Neural progenitor cell (in vitro differentiated cells): ENCODE measurements at places on chromosomes 7 and 10.

GRCh38 chr7:5232485-5232837 is 42.4 kb downstream of the WIPI2 start:
- no peak for DNase-seq

- no peak for DNase-seq
Measured at GRCh38 chr10:58373442-58373827, 11.8 kb upstream of the TFAM start.

GRCh38 chr7:30646154-30646553 is 36.1 kb downstream of the CRHR2 start:
- DNase-seq: no peak

- DNase-seq: no peak
Measured at GRCh38 chr7:98930464-98930863, 52.1 kb downstream of the TRRAP start.

GRCh38 chr7:14691597-14692203 is 210.9 kb downstream of the DGKB start:
- peak; percentile 68 for DNase-seq

DNA sequence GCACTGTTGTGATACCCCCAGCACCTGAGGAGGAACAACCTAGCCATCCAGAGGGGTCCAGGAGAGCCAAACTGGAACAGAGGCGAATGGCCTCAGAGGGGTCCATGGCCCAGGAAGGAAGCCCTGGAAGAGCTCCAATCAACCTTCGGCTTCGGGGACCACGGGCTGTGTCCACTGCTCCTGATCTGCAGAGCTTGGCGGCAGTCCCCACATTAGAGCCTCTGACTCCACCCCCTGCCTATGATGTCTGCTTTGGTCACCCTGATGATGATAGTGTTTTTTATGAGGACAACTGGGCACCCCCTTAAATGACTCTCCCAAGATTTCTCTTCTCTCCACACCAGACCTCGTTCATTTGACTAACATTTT is 1.6 kb upstream of the CASP2 start:
- DNase-seq: no peak

GRCh38 chr7:143216151-143216550 is 5.7 kb upstream of the TAS2R40 start:
- DNase-seq: no peak

GRCh38 chr10:31759799-31760626 is 168.6 kb downstream of the ARHGAP12 start:
- DNase-seq: peak; percentile 99

- DNase-seq: no peak
Measured at GRCh38 chr10:76433161-76434005, 1002.0 kb downstream of the LRMDA start.

DNA sequence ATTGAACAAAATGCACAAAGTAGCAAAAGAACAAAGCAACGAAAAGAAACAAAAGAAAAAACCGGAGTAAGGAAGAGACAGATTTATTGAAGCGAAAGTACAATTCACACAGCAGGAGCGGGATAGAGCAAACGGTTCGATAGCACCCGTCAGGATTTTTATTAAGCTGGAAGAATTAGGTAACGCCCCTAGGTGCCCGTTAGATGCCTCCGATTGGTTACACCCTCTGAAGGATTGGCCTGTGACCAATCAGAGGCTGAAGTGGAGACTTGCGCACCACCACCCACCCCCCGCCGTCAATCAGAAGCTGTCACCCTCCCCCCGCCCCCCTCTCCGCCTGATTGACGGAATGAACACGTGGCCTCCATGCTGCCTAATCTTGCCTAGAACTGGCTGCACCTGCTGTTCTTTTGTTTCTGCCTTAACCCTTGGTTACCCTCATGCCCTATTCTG is 16.8 kb downstream of the OCM2 start:
- peak; percentile 87 for DNase-seq

GRCh38 chr10:95513941-95514392 is 47.2 kb downstream of the SORBS1 start:
- no peak for DNase-seq

DNA sequence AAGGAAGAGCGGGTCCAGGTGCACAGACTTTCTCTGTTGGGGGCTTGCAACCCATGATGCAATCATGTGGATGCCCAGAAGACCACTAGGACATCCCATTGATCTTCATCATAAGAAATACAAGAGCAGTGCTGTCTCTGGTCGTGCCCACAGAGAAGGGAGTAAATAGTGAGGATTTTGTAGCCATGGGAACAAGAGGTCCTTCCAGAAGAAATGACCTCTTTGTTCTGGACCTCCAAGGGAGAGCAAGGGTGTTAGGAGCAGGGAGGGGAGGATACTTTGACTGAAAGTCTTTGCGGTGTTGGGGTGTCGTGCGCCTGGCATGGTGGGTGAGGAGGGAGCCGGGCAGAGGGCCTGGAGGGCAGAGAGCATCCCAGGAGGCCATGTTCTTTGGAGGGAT is 55.0 kb upstream of the EN2 start:
- DNase-seq: no peak

DNA sequence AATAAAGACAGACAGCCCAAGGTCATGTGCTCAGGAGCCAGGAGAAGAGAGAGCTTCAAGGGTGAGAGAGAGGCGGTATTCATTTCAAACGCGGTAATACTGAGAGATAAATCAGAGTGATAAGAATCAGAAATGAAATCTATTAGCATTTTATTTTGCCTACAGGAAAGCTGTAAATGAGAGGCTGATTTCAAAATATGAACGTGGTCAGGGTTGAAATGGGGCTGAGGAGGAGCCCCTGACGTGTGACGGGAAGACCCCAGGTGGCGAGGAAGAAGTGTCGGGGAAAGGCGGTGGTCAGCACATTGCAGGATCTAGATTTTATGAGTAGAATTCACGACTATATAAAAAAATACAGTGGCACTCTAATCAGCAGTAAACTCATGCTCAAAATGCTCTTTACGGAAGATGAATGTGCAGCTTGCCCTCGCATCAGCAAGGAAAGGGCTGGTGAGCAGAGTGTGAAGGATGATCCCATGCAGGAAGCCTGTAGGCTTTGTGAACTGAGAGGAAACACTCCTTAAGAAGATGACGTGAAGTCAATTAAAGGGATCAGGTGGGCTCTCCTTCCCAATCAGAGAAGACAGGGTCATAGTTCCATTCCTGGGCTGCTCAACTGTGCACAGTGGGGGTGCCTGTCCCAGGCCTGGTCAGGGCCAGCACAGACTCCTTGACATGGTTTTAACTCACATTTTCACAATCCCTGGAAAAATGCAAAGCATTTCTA is 360.2 kb downstream of the PTPRN2 start:
- no peak for DNase-seq

- DNase-seq: no peak
Measured at GRCh38 chr7:127383123-127383835, 9.2 kb downstream of the ZNF800 start.

DNA sequence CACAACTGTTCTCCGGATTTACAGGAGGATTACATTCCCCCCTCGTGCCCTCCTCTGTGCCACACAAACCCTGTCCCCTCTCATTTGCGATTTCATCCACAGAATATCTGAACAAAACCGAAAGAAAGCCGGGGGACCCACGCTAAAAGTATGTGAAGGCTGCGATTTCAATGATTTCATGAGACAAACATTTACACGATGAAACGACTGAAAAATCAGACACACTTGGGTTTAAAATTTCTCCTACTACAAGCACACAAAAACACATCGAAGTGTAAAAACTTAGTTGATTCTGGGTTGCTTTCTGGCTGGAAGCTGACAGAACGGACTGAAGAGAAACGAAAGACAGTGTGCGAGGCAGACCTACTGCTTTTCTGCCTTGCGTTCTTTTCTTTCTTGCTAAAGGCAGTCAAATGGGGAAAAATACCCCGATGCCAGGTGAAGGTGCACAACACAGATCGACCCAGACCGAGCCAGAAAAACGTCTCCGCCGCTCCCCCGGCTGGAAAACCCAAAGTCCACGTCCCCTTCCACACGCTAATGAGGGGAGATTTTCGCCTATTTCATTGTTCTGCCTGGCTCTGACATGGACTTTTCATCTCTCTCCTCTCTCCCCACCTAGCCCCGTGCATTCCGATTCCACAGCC is 1.2 kb downstream of the HIPK2 start:
- DNase-seq: peak; percentile 42

- DNase-seq: no peak
Measured at GRCh38 chr7:83547526-83547925, 101.4 kb downstream of the SEMA3E start.

DNA sequence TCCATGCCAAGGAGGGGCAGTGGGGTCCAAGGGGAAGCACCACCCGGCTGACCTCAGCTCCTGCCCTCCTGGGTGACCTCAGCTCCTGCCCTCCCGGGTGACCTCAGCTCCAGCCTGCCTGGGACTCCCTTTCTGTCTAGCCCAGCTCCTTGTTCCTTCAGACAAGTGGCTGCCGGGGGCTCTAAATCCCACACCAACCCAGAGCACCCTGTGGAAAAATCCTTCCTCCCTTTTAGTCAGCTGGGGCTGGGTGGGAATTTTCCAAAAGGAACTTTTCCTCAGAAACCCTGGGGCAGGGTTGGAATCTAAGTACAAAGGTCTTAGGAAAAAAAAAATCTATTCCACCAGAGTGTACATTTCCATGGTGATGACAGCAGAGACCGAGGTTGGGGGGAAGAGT is 36.3 kb downstream of the AKR1B1 start:
- no peak for DNase-seq

- DNase-seq: peak; percentile 98
Measured at GRCh38 chr10:110918269-110918642, 724 bp downstream of the BBIP1 start.
